Stimulated activated CD8-positive, alpha-beta memory T cell treated with anti-CD3 and anti-CD28 coated beads, Interleukin-2, amount 100 ng/mL, for 48 hours (primary cell): ENCODE measurements at places on chromosomes 3 and 15.

GRCh38 chr3:40432793-40433192 lies 24.3 kb upstream of the RPL14 start:
- no peak for DNase-seq

DNA sequence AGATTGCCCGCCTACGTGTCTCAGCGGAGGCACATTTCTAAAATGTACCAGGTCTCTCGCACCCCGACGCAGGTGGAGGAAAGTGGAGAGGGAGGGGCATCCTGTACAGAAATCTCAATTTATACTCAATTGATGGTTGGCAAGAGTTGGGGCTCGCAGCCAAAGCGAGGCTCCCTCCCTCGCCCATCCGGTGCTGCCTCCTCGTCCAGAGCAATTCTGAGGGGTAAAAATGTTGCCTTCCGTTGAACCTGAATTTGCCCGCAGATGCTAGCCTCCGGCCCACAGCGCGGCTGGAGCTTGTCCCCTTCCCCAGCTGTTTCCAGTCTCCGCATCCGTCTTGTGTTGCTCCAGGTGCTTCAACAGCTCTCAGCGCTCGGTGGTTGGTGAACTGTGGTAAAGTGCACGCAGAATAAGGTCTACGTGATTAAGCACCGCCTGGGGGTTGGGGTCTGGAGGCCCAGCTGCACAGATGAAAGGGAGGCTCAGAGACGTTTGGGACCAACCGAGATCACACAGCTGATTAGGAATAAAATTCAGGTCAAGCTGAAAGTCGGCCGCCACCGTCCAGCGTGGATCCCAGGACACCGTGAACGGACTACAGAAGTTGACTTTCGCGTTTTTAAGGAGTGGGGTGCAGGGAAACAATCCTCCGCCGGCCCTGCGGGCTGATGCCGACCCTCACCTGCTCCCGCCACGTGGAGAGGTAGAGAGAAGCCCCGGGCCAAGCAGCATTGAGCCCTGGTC lies 846 bp upstream of the POLG start:
- DNase-seq = no peak

- no peak for DNase-seq
These were observed 10.4 kb upstream of the ABHD17C start for GRCh38 chr15:80684697-80685096.

GRCh38 chr3:102224171-102224570 lies 210.6 kb upstream of the ZPLD1 start:
- DNase-seq = no peak

DNA sequence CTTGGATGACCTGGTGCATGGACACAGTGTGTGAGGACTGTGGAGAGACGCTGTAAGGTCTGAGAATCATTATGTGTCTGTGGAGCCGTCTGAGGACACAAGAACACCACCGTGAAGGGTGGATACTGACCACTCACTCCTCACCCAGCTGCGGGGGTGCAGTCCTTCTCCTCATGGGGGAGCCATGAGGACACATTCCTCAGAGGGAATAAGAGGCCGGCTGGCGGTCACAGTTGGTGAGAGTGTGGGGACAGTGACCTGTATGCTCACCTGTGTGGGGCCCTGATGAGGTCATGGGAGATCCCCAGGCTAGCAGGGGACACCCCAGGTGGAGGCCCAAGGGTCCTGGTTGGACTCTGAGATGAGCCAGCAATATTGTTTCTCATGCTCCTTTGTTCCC lies 2.5 kb upstream of the TRPM1 start:
- no peak for DNase-seq

GRCh38 chr15:49415638-49416037 lies 7.4 kb upstream of the FGF7 start:
- no peak for DNase-seq

GRCh38 chr3:42451116-42451515 lies 40.7 kb upstream of the LYZL4 start:
- DNase-seq = no peak

GRCh38 chr3:45223889-45224727 lies 2.0 kb downstream of the TMEM158 start:
- DNase-seq = no peak

DNA sequence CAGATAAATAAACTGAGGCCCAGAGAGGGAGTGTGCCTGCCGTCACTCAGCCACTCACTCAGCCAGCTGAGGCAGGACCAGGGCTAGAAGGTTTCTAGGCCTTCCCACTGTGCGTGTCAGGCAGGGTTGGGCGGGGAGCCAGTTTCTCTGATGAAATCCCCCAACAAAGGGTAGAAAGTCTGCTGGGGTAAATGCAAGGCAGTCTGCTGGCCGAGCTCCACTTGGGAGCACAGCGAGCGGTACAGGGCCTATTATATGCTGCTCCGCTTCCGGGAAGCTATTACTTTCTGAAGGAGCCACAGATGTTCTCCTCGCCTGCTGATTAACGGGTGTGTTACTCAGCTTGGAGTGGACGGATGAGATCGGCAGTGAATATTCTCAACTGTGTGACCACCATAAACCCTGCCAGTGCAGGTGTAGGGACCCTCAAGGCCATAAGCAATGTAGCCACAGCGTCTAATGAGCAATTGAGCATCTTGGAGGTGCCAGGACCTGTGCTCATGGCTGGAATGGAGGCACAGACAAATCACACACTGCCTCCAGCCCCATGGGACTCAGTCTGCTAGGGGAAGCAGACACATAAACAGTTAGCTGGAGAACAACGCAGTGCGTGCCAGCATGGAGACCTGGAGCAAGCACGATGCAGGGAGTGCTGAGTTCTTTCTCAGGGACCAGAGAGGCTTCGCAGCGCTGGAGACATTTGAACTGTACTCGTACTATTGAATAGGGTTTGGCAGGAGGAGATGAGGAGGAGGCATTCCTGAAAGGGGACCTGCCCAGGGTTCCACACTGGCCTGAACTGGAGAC lies 42.1 kb downstream of the CORO2B start:
- DNase-seq = no peak

- no peak for DNase-seq
These were observed 18.3 kb upstream of the CFAP100 start for GRCh38 chr3:126376444-126376843.

- no peak for DNase-seq
These were observed 16.6 kb downstream of the TRANK1 start for GRCh38 chr3:36928220-36928619.

- no peak for DNase-seq
These were observed 59.4 kb upstream of the TRIM71 start for GRCh38 chr3:32758375-32758753.

- DNase-seq = no peak
These were observed 45.2 kb downstream of the CGGBP1 start for GRCh38 chr3:88013592-88013991.

GRCh38 chr3:107761391-107761790 lies 238.6 kb downstream of the BBX start:
- DNase-seq = no peak

DNA sequence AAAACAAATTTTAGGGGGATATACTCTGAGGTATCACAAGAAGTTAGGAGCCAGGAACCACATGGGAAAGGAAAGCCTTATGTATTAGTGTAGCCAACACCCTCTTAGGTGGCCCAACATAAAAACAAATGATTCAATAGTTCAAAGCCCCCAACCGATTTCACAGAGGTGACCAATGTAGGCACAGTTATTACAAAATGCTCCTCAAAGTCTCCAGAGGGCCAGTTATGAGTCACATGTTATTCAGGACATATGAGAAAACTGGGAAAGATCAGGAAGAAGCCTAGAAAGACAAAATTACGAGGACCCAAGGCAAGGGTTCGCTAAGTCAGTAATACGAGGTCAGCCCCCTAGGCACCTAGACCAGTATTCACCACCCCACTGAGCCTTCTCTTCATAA lies 29.9 kb upstream of the FBN1 start:
- DNase-seq = no peak

GRCh38 chr3:160746976-160747375 lies 9.1 kb upstream of the PPM1L start:
- DNase-seq = no peak

DNA sequence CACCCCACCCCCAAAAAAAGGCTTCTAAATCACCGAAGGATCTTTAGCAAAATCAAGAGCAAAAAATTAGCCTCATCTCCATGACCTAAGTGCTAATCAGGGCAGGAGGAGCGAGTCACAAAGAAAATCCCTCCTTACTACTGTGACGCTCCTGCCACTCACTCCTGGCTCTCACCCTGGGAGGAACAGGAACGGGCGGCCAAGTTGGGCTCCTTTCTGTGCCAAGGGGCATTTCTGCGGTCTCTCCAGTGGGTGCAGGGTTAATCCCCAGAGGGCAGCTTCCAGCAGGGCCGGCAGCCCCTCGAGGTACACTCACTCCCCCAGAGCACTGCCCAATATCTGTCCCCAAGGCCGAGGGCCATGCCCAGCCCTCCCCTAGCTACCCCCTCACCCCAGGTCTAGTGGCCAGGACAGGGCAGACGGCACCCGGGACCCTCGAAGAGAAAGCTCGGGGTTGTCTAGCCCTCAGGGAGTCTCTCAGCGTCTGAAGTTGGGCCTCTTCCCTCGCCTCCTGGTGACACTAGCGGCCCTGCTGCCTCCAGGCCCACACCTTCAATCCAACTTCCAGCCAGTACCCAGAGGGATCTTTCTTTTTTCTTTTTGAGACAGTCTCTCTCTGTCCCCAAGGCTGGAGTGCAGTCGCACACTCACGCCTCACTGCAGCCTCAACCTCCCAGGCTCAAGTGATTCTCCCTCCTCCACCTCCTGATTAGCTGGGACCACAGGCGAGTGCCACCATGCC lies 706 bp downstream of the CAV3 start:
- no peak for DNase-seq

- DNase-seq = no peak
These were observed 288.1 kb upstream of the GPR149 start for GRCh38 chr3:154718053-154718452.

DNA sequence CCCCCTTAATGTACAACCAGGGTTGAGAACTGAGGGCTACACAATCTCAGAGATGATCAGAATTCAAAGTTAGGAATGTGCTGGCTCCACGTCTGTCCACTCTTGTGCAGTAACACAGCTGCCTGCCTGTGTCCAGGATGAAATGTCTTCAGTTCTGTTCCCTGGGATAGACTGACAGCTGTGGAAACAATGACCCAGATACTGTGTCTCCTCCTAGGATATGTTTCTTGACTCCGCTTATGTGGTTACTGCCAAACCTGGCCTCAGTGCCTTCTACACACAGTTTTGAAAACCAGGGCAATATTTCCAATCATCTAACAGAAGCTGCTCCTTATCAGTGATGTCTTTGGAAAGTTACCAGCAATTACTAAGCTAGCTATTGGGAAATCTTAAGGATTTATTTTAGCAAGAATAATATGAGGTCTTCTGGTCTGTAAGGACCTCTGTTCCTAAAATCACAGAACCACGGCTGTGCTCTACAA lies 67.6 kb downstream of the NOX5 start:
- no peak for DNase-seq

DNA sequence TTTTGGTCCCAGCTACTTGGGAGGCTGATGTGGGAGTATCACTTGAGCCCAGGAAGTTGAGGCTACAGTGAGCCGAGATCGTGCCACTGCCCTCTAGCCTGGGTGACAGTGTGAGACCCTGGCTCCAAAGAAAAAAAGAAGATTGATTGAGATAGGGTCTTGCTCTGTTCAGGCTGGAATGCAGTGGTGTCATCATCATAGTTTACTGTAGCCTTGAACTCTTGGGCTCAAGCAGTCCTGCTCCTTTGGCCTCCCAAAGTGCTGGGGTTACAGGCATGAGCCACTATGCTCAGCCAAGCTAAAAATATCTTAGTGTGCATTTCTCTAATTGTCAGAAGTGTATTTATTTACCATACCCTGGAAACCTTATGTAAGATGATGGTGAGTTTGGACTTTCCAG lies 43.9 kb downstream of the IGF1R start:
- no peak for DNase-seq

DNA sequence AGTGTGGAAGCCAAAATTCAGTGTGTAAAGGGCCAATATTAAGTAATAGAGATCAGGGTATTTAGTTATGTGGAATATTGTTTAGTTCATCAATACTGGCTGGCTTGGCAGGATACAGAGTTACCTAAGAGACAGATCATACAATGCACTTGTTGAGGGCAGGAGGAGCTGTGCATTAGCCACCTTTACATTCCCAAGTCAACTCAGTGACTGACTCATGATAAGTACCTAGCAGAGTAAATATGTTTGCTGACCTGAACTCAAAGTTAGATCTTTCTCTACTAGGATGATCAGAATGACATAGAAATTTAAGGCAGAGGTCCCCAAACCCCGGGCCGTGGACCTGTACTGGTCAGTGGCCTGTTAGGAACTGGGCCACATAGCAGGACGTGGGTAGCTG lies 3.5 kb upstream of the ABHD17C start:
- DNase-seq = no peak

DNA sequence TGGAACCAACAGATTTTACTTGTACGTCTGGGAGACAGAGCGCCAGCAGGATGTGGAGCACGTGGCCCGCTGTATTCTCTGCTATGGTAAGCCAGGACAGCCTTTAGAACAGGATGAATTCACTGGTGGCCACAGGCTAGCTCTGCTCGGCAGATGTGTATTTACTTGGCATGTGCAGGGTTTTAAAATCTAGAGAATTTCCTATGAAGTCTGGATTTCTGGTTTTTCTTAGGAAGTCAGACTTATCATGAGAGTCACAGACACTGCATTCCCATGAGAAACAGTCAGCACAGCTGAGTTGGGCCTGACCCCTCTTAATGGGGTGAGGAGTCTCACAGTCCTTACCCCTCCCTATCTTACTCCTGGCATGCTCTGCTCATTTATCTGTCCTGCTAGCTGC lies 84.6 kb upstream of the COL6A5 start:
- DNase-seq = no peak

DNA sequence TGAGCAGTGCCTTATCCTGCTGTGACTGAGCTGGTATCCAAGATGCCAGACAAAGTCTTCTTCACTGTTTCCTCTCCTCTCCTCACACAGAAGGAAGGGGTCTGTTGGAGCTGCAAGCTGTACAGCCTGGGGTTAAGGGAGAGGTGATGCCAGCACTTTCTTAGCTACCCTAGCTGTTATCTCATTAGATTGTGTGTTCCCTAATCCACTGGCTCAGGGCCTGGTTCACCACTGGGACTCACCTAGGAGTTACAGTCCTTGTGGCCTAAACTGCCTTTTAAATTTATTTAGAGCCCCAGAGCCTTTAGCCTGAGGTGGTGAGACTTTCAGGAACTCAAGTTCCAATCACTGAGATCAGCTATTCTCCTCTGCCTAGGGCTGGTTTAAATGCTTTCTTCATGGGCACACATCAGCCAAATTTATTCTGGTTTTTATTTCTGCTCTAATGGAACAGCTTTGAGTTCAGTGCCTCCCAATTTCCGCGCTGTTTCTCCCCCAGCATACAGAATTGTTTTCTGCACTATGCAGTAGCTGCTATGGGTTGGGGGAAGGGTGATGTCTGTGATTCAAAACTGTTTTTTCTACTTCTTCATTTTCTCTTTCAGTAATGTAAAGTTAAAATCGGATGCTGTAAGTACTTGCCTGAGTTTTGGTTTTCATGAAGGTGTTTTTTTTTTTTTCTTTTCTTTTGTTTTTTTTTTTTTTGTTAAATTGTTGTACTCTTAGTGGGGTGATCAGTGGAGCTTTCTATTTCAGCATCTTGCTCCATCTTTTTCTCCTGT lies 198.8 kb downstream of the DOCK3 start:
- no peak for DNase-seq

- DNase-seq = no peak
These were observed 2.8 kb upstream of the NRROS start for GRCh38 chr3:196636369-196637349.
